Activated effector memory CD4-positive, alpha-beta T cell treated with anti-CD3 and anti-CD28 coated beads, Interleukin-2, amount 50 U/mL, for 16 hours (primary cell): ENCODE measurements at places on chromosomes 16 and 17.

DNA sequence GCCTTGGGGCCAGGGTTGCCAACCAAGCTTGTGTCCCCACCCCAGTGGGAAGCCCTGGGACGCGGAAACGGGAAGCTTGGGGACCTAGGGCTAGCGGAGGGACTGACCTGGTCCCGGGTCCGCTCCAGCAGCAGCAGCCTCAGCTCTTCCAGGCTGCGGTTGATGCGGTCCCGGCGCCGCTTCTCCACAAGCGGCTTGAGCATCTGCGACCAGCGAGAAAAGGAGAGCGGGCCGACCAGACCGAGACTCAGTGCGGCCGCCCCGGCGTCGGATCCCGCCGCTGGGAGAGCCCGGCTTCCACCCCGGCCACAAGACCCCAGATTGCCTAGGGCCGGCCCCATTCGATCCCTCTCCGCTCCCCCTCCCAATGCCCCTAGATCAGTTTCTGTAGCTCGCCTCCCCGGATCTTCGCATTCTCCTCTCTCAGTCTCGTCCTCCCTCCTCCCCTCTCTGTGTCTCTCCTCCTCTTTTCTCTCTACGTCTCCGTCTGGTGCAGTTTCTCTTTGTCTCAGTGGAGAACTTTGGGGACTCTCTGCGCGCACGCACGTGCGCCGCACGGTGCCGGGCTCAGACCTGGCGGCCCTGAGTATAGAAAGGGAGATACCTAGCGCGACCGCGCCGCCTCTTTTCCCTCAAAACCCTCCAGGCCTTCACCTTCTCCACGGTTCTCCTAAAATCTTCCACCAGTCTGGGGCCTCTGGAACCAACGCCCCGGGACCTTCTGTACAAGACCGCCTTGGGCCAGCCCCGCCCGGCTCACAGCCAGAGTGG lies 797 bp downstream of the HES7 start:
- peak; percentile 79 for DNase-seq

DNA sequence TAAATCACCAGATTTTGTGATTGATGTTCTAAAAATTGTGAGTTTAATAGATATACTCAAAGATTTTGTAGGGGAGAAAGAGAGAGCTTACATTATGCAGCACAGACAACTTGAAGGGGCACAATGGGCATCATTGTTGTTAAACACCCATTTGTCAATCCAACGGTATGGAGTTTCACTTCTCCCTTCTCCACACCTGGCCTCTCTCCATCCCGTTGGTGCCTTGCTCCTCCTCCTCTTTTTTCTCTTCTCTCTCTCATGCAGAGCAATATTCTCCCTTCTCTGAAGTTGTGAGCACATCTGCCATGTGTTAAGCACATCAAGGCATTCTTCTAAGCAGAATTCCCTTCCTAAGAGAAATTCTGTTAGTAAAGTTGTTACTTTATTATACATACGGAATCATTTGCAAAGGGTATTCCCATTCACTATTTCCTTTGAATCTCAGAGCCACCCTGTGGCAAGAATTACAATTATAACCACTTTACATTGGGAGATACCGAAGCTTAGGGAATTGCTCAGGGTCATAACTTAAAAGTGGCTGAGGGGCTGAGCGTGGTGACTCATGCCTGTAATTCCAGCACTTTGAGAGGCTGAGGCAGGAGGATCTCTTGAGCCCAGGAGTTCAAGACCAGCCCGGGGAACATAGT lies 40.5 kb upstream of the SKAP1 start:
- DNase-seq: no peak

DNA sequence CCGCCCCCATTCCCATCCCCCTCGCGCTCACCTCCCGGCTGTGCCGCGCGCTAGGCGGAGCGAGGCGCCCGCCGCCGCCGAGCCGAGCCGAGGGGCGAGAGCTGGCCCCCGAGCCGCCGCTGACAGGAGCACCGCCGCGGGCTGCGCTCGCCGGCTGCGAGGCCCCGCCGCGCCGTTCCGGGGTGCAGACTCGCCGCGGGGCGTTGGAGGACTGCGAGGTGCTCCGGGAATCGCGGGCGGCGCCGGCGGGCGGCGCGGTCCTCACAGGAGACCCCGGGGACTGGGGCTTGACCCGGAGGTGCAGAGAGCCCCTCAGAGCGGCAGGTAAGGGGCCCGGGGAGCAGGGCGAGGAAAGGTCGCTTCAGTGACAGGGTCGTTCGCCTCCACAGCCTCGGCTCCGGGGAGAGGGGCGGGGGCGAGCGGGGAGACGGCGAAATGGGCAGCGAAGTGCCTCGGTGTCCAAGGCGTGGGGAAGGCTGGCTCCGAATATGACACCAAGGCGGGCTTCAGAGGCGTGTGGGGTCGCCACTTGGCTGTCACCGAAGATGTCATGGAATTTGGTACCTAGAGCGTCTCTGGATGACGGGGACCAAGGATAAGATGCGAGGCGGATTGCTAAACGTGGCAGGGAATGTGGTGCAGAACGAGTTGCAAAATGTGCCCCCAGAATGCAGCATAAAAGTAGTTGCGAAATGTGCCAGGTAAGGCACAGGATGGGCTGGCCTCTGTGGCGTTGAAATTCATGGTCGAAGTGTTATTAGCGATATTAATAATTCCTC lies 580 bp downstream of the TANC2 start:
- peak; percentile 67 for DNase-seq

GRCh38 chr17:661509-661908 lies 53.1 kb downstream of the VPS53 start:
- no peak for DNase-seq

DNA sequence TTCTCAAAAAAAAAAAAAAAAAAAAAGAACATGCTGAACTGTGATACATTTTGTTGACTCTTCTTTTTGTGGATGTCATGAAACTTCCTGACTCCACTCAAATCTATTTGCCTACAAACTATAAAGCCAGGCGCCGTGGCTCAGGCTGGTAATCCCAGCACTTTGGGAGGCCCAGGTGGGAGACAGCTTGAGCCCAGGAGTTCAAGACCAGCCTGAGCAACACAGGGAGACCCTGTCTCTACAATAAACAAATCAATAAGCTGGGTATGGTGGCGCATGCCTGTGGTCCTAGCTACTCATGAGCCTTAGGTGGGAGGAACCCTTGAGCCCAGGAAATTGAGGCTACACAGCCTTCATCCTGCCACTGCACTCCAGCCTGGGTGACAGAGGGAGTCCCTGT lies 1.5 kb upstream of the NT5C start:
- no peak for DNase-seq
